ENCODE measurements at places on chromosomes 12 and 14.

DNA sequence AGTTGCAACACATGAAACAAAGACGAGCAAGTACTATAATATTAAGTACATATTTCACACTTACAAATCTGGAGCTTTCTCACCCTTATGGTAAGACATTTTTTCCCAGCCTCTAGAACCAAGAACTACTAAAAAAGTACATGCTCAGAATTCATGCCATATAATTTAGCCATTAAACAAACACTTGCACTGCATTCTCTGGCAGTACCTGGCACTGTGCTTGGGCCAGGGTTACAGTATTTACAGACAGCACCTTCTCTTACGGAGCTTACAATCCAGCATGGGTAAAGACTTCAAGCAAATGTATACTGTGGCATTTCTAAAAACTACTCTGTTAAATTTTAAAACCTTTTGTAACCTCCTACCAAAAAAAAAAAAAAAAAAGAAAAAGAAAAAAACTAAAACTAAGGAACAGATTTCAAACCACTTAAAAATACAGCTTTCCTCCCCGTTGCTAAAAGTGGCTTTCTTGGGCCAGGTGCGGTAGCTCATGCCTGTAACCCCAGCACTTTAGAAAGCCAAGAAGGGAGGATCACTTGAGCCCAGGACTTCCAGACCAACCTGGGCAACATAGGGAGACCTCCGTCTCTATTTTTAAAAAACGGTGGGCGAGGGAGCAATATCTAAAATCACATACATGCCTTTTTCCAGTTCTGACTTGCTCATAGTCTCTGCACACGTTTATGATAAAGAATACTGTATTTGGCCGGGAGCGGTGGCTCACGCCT, 956 bp downstream of the GNPTAB start:
- DNase-seq = no peak

DNA sequence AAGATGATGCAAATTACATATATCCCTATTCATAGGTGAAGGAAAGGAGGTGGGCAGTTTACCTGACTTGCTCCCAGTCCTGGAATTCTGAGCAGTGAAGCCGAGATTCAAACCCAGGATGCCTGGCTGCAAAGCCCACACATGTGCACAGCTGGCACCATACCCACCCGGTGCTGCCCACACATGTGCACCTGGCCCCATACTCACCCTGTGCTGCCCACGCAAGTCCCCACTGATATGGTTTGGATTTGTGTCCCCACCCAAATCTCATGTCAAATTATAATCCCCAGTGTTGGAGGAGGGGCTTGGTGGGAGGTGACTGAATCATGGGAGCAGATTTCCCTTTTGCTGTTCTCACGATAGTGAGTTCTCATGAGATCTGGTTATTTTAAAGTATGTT, 179.2 kb upstream of the C14orf180 start:
- no peak for DNase-seq

DNA sequence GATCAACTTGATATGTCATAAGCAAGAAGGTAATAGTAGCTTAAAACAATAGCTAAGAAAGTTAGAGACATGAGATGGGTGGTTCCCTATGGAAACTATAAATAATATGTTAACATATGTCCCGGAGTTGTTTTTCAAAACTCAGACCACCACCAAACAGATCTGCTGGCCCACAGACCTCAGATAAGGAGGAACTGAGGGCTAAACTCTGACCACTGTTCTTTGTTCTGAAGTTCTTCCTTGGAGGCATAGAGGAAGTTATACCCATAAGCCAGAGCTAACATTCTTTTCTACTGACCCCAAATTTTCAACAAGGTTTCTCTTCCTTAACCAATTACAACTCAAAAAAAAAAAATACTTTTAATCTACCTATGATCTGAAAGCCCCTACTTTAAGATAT, 156.1 kb upstream of the FSCB start:
- DNase-seq = no peak

DNA sequence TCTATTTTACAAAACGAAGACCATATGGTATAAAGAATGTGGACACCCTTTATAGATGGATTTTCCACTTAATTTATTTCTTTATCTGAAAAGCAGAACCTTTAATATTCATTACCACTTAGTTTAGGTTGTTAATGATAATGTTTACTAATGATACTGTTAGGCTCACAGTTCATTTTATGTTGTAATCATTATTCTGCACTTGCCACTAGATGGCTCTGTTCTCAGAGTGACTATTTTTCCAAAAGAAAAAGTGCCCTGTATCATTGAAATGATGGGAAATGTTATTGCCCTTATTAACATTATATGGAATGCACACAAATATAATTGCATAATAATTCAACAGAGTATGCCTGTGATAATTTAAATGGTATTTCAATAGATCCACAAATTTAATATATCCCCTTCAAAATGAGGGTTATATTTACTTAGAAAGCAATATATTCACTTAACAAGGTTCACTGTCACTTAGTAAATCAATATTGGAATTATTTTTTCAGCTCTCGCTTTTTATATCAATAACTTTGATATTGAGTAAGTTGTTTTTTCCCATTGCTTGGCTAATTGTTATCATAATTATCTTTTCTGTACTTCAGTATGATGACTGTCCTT, 95.7 kb downstream of the PDE3A start:
- DNase-seq = no peak

DNA sequence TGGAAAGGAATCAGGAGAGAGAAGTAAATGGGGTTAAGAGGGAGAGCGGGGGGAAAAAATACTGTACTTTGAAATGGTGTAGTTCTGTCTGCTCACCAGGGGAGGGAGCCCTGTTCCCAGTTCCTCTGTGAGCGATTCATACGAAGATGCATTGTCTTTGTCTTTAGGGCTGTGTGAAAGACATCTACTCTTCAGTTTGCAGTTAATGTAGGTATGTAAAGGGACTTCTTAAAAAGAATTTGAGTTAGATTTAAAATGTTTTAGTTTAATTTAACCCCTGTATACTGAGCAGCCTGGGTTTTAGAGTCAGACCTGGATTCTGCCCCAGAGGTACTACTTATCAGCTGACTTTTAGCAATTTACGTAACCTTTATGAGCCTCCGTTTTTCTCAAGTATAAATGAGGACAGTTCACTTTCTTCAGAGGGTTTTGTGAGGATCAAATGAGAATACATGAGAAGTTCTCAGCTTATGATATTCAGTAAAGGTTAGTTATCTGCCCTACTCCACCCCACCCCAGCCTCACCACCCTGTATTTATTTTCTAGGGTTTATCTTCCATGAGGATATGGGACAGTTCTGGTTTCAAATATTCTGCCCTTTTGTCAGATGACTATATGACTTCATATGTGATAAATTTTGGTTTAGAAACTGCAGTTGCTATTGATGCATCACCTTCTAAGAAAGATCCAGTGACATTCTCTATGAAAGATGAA, 82.5 kb upstream of the EVL start:
- DNase-seq = no peak

- DNase-seq = no peak
These were observed 339.3 kb downstream of the BCL11B start for GRCh38 chr14:98932431-98933325.

GRCh38 chr12:71938728-71939385, at the start of gene TPH2:
TSS of gene TPH2 (plus strand) at chr12:71938845. CDS start at chr12:71938987, 142 bp downstream.
- no peak for DNase-seq

GRCh38 chr12:80709811-80710726, 2.6 kb downstream of the MYF6 start:
- DNase-seq = no peak

DNA sequence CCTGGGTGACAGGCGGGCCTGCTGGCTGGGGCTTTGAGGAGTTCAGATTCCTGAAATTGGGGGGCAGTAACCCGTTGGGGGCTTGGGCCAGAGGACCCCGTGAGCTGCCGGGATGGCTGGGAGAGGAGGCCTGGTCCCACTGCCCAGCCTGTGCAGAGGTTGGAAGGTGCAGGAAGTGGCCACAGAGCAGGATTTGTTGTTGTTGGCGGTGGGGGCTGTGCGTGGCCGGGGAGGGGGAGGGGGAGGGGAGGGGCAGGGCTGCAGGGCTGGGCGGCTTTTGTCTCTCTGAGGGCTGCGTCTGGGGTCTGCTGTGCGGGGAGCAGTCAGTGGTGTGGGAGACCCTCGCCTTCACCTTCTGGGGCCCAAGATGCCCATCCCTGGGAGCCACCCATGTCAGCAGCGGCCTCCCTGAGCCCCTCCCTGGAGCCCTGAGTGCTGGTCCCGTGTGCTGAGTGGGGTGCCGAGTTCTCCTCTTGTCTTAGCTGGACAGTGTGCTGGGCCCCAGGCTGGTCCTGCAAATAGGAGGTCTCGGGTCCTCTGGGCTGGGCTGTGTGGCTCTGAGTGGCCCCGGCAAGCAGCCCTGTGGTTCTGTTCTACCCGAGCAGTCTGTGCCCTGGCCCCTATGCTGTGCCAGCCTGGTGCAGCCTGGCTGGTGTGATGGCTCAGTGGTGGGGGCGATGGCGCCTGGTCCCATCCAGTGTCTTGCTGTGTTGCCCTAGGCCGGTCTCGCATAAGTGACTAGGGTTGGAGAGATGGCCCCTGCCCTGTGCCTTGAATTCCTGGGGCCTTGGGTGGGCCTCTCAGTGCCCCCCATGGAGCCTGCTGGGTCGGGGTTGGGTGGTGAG, 10.3 kb downstream of the KIF26A start:
- DNase-seq = no peak
